Activated CD4-positive, alpha-beta T cell treated with anti-CD3 and anti-CD28 coated beads, Interleukin-2, amount 10 ng/mL, durations not matched to agents 7 days and 5 days (primary cell): ENCODE measurements at places on chromosomes 6 and 20.

- DNase-seq = no peak
Measured at GRCh38 chr6:38935051-38935450, 113.5 kb upstream of the GLP1R start.

- no peak for DNase-seq
Measured at GRCh38 chr20:1526310-1526709, 31.2 kb downstream of the SIRPD start.

GRCh38 chr6:169520104-169520503 lies 181.7 kb downstream of the WDR27 start:
- no peak for DNase-seq

DNA sequence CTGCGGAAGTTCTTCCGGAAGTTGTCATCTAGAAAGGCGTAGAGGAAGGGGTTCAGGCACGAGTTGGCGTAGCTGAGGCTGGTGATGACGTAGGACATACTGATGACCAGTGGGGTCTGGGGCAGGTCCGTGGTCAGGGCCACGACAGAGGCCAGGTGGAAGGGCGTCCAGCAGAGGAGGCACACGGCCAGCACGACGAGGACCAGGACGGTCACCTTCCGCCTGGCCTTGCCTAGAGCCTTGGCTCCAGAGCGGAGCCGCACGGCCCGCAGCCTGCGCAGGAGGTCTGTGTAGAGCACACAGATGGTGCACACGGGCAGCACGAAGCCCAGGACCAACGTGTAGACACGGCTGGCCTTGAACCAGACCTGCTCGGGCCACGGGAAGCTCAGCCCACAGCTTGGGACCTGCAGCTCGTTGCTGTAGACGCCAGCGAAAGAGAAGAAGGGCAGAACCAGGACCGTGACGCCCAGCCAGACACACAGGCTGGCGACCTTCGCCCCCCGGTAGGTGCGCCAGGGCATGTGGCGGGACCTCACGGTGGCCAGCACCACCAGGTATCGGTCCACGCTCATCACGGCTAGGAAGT lies 1.4 kb downstream of the NPBWR2 start:
- DNase-seq = no peak

- no peak for DNase-seq
Measured at GRCh38 chr6:1311400-1312202, at the start of gene FOXQ1. Gene FOXQ1 (plus strand): TSS chr6:1312098. CDS start chr6:1312705, 607 bp downstream.

DNA sequence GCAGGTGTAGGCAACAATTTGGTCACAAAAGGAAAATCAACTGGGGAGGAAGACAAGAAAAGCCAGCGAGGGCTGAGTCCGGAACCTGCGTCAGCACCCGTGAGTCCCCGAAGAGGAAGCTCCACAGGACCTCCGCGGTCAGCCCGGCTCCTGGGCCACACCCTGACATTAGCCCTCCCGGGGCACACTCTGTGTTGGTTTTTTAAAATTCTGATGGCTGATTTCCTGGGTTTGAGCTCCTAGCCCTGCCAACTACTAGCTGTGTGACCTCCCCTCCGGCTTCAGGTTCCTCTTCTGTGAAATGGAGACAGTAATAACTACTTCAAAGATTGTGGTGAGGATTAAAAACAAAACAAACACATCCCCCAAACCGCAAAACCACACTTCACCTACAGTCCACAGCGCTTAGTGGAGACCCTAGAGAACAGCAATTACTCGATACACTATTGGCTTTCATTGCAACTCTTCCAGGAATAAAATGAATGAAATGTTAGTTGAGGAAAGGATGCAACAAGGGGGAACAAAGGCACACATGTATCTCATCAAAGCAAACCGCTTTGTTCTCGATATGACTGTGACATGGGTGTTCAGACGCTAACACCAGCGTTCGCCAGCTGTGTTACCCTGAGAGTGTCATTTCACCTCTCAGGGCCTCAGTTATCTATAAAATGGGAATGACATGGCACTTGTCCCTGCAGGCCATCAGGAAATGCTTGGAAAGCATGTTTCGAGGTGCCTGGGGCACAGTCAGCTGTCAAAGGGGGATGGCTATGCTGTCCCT lies 985 bp downstream of the ZBP1 start:
- DNase-seq = peak; percentile 88

- no peak for DNase-seq
Measured at GRCh38 chr20:59620860-59621505, 16.6 kb downstream of the PHACTR3 start.

- no peak for DNase-seq
Measured at GRCh38 chr6:43851204-43851865, 81.3 kb downstream of the VEGFA start.

- DNase-seq = no peak
Measured at GRCh38 chr6:31351401-31352309, 5.3 kb downstream of the HLA-B start.

GRCh38 chr20:10609276-10609675 lies 64.5 kb downstream of the JAG1 start:
- no peak for DNase-seq

DNA sequence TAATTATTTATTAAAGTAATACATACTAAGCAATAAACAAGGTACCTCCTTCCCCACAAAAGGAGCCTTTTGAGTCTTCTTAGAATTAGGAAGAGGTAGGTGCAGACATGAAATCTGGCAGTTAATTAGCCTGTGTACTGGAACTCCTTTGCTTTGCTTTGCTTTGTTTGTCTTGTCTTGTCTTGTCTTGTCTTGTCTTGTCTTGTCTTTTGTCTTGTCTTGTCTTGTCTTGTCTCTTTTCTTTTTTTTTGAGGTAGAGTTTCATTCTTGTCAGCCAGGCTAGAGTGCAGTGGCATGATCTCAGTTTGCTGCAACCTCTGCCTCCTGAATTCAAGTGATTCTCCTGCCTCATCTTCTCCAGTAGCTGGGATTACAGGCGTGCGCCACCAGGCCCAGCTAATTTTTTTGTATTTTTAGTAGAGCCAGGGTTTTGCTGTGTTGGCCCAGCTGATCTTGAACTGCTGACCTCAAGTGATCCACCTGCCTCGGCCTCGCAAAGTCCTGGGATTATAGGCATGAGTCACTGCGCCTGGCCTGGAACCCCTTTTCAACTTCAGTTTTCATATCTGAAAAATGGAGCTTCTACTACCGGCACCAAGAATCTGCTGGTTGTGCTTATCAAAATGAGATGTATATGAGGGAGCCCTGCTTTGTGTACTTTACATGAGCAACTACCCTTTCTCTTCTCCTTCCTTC lies 301.2 kb downstream of the CDKAL1 start:
- DNase-seq = no peak

- no peak for DNase-seq
Measured at GRCh38 chr6:145086197-145086596, 649.1 kb downstream of the EPM2A start.

- no peak for DNase-seq
Measured at GRCh38 chr20:39717936-39718335, 755.8 kb downstream of the DHX35 start.

- DNase-seq = no peak
Measured at GRCh38 chr20:17376031-17376430, 149.2 kb downstream of the PCSK2 start.

DNA sequence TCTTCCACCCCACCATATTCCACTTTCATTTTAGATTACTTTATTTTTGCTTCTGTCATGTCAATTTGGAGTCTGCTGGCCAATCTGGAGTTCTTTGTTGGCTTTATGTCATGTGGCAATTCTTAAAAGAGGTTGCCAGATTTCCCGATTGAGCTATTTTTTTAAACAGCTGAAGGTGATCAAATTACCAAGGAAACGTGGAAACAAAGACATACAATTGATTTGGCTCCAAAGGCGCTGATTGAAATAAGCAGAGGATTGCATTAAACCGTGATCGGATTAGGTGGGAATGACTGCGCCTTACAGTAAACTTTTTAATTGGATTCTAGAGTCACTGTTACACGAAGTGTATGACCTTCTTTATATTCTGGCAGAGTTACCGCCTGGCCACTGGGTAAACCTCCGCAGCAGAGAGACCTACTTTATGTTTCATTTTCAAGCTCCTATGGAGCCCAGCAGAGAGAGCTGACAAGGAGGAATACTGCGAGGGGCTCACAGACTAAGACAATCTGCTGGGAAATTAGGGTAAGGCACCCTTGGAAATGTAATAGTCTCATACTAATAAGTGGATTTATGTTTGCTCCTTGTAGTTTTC lies 37.9 kb downstream of the SIM1 start:
- DNase-seq = no peak

DNA sequence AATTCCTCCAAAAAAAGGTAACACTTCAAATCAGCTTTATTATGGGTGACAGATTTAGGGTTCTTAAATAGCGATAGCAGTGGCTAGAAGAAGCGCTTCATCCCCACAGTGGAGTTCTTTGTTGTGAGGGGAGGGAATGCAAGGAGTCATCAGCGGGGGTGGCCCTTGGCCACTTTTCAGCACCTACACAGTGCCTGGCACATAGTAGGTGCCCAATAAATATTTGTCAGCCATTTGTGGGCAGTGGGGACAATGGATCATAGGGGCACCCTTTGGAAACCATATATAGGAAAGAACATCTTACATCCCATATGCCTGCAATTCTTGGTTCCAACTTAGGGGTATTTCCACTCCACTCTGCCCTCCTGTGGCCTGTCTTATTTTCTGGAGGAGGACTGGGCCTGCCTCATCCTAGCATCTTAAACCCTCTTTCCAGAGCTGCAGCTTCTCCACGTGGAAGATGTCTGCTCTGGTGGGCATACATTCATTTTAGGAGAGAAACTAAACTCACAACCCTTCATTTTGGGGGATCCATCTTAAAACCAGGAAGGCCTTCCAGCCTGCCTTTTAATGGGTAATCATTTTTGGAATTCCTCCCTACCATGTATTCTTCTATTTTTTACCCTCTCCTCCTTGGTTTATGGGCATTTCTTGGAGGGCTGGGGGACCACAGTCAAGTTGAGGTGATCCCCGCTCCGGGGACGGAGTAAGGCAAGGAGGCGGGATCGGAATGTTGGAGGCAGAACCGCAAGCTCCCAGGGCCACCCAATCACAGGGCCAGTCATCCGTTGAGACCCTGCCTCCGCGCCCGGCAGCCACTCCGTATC lies 2.6 kb upstream of the GPSM3 start:
- peak; percentile 53 for DNase-seq

DNA sequence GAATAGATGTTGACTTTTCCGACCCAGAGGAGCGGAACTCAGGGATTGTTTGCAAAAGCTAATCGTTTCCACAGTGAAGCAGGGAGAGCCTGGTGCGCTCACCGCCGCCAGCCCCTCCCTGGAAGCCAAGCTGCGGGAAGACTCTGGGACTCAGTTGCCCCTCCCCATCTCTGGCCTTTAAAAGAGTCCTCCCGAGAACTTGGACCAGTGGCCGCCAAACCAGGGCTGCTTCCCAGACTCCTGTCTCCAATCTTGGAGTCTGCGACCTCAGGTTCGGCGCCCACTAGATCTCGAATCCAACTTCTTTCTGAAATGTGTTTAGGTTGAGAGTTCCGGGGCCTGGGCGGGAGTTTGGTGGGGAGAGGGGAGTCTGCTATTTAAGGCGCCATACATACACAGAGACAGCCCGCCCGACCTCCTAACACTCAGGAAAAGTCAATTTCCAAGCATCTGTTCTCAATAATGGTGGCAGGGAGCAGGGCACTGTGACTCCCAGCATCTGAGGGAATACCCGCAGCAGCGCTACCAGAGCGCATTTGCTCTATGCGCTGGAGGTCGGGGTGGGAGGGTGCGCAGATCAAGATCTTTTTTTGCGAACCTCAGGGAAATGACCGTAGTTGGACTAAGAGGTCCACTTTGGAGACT lies 800 bp upstream of the GRIK2 start:
- no peak for DNase-seq

GRCh38 chr6:98590136-98590681 lies 244.2 kb upstream of the POU3F2 start:
- DNase-seq = no peak

DNA sequence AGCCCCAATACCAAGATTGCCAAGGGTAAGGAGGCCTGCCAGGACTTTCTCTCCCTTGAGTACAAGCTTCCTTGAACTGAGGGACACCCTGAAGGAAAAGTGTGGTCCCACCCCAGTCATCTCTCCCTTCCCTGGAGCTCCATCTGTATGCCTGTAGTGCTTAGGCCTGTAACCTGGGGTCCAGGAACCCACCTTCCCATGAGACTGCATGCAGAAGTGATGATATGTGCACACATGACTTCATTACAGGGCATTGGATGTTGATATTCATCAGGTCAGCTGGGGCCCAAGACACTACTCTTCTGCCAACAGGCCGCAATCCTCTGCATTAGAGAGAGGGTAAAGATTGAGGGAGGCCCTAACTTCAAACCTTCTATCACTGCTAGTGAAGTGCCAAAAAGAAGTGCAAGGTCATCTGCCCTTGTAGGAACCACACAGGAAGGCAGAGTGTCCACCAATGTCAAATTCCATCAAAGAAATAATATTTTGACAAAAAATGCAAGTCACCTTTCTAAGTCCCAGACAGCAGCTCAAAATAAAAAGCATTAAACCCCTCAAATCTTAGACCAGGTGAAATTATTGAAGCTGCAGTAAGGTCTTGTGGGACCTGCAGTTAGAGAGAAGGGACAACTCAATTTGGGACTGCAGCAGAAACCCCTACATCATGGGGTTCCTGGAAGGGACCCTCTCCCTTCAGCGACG lies 5.1 kb downstream of the HLA-F start:
- no peak for DNase-seq

GRCh38 chr6:33914645-33915044 lies 110.8 kb upstream of the MLN start:
- peak; percentile 48 for DNase-seq

- DNase-seq = peak; percentile 16
Measured at GRCh38 chr6:105601541-105602236, 198.8 kb upstream of the PREP start.

DNA sequence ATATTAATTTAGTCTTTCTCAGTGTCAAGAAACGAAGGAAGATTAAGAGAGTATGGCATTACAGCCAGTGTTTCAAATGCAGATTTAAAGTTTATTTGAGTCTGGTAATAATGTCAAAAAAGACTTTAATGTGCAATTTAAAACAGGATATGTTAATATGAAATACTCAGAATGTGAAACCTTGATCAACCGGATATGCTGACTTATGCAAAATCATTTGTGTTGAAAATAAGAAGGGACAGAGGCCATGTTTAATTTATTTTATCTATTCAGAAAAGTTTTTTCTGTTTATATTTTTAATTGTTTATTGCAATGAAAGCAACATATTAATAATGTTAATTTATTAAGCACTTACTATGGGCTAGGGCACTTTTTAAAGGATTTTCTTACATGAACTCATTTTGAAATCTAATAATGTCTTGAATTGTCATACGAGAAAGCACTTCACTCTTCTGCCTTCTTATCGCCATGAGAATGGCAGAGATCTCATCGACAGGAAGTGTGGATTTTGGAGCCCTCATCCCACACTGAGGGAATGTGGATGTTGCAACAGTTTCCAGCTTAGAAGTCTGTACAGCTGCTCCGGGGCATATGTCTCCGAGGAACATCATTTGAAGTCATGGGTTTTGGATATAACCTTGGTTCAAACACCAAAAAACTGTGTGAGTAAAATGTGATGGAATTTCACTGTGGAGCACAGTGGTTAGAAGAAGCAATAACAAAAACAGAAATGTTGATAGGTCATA lies 1410.4 kb downstream of the EPHA7 start:
- no peak for DNase-seq

DNA sequence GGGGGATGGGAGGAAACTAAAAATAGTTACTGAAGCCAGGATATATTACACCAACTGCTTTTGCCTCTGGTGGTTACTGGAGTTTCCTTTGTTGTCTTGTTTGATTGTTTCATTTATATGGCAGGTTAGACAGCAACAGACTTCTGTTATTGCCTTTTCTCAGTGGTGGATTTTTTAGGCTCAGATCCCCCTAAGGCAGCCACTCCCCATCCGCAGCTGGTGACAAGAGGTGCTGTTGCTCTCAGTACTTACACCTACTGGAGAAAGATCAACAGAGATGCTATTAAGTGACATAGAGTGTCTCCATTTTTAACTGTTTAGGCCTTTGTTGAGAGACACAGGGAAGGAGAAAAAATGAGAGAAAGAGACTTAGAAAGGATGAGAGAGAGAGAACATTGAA lies 552.1 kb downstream of the PKHD1 start:
- no peak for DNase-seq

GRCh38 chr20:50278377-50278683 lies 87.7 kb downstream of the CEBPB start:
- no peak for DNase-seq
